Nucleus accumbens (tissue), 56 donors: ENCODE measurements at places on chromosomes 13 and 19.

GRCh38 chr19:35279985-35280821, 2.1 kb upstream of the HAMP start:
- no peak for DNase-seq

DNA sequence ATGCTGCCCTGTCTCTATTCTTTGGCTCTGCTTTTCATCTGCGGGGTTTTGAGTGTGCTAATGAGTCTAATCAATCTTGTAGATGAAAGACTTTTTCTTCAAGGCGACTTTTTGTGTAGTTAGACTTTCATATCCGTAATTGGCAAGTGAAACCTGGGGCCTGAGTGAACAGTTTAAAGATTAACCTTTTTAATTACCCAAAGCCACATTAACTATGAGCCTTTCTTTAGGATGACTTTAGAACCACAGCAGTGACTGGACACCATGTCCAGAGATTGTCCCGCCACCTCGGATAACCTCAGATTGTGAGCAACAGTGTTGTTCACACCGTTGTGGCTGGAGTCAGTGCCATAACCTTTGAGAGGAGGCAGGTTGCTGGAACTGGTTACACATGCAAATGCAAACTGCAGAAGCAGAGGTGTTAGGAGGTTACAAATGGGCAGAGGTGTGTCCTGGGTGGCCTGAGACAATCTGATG, 58.7 kb downstream of the SIAH3 start:
- no peak for DNase-seq

DNA sequence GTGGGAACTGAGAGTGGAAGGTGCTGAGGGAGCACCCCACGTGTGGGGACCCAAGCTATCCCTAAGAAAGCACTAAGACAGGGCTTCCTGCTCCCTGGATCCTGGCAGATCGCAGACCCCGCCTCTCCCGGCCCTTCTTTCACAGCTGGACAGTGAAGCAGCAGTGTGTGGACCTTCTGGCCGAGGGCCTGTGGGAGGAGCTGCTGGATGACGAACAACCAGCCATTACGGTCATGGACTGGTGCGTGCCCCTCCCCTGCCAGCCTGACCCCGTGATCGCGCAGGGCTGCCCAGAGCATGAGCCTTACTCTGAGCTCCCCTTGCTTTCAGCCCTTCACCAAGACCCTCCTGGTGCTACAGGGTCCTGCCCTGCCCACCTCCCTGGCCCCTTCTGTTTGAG, 2.3 kb downstream of the NCCRP1 start:
- peak; percentile 52 for DNase-seq

GRCh38 chr19:48665786-48666185, 7.0 kb downstream of the NTN5 start:
- DNase-seq: no peak

- no peak for DNase-seq
Observed at GRCh38 chr13:29752175-29752574, 98.2 kb downstream of the UBL3 start.

GRCh38 chr19:53101518-53101917, 1.7 kb downstream of the ZNF160 start:
- no peak for DNase-seq

- no peak for DNase-seq
Observed at GRCh38 chr19:49938662-49939061, 9.4 kb upstream of the NUP62 start.

DNA sequence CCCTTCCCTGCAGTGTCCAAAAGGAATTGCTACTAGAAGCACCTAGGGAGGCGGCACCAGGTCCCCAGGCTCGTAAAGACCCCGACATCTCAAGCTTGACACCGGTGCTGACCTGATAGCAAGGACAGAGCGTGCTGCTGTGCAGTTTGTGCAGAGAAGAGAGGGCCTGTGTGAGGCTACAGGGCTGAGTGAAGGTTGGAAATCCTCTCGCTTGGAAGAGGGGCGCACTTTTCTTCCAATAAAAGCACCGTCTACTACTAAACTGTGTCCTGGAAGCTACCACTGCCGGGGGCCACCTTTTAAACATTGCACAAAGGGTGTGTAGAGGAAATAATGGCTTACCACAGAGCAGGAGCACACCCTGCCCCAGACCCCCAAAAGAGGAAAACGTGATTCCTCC, 11.0 kb downstream of the TMEM272 start:
- DNase-seq: no peak

DNA sequence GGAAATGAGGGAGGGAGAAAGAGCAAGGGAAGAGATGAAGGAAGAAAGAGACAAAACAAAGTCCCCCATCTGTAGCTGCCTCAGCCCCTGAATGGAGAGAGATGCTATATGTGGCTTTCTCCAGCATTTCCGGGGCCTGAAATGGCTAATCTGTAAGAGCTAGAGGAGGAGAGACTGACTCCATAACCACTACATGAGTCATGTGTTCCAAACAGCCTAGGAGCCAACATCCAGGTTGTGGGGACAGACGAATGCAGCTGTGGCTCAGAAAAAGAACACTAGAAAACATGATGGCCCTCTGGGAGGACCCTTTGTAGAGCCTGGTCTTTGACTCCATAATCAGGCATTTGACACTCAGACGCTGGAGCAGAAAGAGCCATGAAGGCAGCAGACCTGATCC, 292.0 kb upstream of the ZNF507 start:
- no peak for DNase-seq

DNA sequence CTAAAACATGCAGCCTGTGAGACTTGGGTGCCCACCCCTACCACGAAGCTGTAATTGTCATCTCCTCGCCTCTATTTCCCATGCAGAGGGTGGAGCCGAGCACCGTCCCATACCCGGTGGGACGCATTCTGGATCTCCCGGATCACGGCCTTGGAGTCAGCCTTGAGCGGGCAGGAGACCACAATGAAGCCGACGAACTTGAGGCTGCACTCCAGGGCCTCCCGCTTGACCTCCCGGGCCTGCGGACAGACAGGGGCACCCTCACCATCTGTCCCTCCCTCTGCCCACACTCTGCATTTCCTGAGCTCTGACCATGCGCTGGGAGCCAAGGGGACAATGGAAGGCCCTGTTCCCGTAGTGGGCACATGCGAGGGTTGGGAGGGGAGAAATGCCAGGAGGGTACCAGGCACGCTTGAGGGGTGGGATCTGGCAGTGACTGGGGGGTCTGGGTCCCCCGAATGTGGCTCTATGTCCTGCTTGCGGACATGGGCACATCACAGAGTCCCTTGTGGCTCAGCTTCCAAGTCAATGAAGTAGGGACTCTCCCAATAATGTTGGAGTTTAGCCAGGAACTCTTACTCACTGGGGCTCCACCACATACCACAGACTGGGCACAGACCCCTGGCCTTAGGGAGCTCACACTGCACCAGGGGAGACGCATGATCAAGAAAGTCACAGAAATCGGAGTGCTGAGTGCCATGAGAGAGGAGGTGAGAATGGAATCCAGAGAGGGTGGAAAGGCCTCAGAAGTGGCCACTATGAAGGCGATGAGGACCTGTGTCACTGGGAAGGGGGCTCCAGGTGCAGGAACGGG, 9.2 kb upstream of the GMIP start:
- no peak for DNase-seq

DNA sequence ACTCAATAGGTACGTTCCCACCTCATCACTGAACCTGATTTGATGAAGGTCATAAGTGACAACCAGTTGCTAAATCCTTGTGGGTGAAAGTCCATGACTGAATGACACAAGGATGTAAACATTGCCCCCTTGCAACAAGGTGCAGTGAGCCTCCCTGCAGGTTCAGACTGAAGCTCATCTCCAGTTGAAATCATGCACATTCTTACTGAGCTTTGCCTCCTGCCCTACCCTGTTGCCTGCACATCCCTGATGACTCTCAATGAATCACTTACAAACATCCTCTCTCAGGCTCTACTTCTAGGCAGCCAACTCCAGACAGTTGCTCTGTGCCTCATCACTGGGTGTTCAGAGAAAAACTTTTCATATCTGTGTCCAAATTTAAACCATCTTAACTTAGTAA, 42.5 kb upstream of the ARGLU1 start:
- DNase-seq: no peak

- no peak for DNase-seq
Observed at GRCh38 chr13:36883824-36884223, 36.2 kb downstream of the SMAD9 start.

DNA sequence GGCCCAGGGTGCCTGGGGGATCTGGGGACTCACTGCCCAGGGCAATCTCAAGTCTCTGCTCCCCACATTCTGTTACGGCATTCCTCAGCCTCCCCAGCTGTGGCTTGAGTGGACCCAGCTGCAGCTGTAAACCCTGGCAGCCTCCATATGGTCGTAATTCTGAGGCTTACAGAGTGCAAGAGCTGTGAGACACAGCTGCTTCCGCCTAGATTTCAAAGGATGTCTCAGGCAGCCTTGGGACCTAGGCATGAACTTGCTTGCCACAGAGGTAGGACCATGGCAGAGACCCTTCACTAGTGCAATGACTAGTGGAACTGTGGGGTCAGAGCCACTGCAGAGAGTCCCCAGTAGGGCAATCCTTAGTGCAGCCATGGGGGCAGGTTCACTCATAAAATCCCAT, 297.5 kb downstream of the ENOX1 start:
- no peak for DNase-seq

GRCh38 chr19:50679177-50680125, 30.2 kb downstream of the C19orf81 start:
- peak; percentile 62 for DNase-seq

DNA sequence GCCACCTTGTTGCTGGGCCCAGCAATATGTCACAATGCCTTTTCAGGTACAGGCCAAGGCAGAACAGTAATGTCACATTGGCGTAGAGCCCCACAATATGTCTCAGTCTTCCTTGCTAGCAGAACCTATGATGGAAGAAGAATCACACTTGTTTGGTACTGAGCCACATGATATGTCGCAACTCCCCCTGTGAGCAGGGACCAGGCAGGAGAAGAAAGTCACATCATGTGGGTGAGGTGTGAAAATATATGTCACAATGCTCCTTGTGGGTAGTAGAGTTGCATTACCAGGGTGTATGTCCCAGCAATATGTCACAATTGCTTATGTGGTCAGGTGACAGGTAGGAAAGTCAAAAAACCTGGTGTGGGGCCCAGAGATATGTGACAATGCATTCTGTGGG, 7.1 kb upstream of the ZNF91 start:
- no peak for DNase-seq

DNA sequence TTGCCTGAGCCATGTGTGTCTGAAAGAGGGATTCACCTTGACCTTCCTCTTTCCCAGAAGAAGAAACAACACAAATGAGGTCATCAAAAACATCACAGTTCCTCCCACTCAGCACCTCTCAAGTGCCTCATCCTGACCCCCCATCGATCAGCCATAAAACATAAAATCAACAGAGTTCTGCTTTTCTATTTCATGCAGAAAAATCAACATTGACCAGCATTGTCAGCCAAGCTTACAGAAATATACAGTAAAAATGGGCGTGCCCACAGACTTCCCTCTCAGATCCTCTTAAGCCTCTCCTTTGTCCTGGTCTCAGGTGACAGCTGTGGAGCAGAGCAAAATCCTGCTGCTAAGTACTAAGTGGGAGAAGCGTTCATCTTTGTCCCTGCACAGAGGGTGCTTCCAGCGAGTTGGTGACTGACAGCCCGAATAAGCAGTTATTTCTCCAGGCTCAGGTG, 213.3 kb downstream of the OLFM4 start:
- DNase-seq: no peak

GRCh38 chr13:23987331-23987894, 90.1 kb upstream of the C1QTNF9B start:
- DNase-seq: no peak

GRCh38 chr19:17078036-17078919, 2.7 kb downstream of the MYO9B start:
- DNase-seq: no peak
